ENCODE measurements at places on chromosomes 3 and 15.
A peak's percentile ranks its signal among the peaks of the same experiment; 100 is the strongest.

DNA sequence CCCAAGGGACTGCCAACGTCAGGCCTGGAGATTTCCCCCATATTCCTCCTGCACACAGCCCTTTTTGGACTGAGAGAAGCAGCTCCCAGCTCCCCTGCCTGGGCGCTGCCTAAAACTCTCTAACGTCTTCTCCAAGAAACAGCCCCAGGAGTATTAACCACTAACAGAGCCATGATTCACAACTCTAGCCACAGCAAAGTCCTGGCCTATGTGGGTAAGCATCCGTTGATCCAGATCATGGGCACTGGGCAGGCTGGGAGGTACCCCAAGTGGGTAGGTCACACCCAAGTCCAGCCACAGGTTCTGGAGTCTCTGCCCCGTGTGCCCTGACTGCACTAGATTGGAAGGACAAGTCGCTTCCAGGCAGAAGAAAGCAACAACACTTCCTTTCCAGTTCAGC lies 31.9 kb downstream of the NBEAL2 start:
- no peak for DNase-seq

DNA sequence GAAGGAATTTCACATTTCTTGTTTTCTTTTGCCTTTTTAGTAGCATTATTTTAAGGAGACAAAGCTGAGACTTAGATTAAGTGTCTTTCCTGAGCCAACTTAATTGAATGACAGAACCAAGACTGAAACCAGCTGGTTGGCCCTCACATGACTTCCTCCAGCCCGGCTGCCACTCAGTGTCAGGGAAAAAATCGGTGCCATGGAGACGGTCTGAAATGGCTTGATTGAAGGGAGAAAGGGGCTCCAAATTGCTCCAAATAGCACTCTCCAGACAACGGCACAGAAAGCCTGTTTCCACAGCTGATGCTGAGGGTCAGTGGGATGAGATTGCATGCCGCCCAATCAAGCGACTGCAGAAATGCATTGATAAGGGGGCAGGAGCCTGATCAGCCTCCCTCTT lies 475.2 kb upstream of the IL12A start:
- no peak for DNase-seq

- no peak for DNase-seq
Observed at GRCh38 chr15:62465173-62465572, 300.1 kb upstream of the C2CD4B start.

DNA sequence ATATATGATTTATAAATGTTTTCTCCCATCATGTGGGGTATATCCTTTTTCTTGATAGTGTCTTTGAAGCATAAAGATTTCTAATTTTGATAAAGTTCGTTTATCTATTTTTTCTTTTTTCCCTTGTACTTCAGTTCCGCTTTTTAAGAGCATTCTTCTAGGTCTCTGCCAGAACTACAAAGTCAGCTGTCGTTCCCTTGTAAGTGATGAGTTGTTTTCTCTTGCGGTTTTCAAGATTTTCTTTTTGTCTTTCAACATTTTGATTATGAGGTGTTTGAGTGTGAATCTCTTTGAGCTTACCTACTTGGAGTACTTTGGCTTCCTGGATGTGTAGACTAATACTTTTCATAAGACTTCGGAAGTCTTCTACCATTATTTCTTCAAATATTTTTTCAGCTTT lies 9.3 kb upstream of the PRICKLE2 start:
- DNase-seq = no peak

GRCh38 chr3:98705212-98705611 lies 57.9 kb upstream of the ST3GAL6 start:
- no peak for DNase-seq

DNA sequence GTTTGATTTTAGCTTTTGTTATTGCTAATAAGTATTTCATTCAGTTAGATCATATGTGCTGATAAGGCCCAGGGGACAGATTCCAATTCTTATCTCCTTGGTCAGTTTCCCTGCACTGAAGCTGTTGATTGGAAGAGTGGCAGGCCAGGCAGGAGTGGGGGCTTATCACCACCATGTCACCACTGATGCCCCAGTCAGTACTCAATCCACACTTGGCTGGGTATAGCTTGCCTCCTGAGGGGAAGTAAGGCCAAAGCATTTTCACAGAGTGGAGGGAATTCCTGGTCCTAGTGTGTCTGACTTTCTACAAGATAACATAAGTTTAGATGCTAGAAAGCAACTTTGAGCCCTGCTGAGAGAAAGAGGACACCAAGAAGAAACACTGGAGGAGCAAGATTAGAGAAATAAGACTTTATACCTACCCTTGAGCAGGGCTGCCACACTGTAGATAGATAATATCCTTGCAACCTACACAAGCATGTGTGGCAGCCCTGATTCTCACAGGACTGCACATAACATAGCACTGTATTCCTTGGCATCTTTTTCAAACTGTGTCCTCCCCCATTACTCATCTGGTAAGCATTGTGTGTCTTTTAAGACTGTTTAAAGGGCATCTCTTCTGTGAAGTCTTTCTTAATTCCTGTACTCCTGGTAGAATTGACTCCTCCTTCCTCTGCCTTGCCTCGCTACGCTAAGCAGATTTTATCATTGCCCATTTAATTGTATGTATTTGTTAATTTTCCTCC lies 24.3 kb downstream of the OXNAD1 start:
- no peak for DNase-seq

GRCh38 chr3:71987089-71987735 lies 202.3 kb upstream of the PROK2 start:
- peak; percentile 26 for DNase-seq

GRCh38 chr3:35817216-35817615 lies 177.9 kb downstream of the ARPP21 start:
- no peak for DNase-seq

DNA sequence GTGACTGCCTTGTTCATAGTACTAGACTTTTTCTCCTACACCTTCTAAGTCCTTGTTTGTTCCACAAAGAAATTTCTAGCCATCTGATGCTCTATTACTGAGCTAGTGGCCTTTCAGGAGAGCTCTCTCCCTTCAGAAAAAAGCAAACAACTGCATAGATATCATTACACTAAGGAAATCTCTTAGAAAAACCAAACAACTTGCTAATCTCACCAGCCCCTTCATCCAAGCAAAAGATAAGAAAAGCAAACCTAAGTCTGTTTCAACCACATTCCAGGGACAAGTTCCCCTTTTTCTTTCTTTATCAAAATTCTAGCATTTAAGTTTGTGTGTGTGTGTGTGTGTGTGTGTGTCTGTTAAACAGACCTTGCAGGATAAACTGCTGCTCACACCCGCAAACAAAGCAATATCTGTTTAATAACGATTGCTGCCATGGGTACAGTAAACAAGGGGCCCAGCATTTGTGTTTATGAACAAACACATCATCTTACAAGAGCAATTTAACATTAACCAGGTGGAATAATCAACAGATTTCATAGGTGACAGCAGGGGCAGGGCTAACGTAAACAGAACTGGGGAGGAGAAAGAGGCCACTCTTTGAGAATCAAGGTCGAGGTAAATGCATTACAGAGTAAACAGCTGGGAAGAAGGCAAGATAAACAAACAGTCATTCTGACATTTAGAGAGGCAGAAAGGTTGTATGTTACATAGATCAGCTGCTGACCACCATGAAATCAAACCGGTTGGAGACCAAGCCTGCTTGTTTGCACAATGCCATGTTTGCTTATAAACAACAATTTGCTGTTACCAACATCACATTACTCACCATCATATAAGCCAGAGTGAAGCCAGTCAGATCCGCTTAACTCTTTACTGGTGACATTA lies 375.1 kb downstream of the FOXP1 start:
- DNase-seq = no peak

Measured in testis (tissue), 5 donors.